ENCODE measurements at places on chromosomes 12 and 14.

- no peak for DNase-seq
These were observed 10.5 kb downstream of the PMEL start for GRCh38 chr12:55955344-55955743.

DNA sequence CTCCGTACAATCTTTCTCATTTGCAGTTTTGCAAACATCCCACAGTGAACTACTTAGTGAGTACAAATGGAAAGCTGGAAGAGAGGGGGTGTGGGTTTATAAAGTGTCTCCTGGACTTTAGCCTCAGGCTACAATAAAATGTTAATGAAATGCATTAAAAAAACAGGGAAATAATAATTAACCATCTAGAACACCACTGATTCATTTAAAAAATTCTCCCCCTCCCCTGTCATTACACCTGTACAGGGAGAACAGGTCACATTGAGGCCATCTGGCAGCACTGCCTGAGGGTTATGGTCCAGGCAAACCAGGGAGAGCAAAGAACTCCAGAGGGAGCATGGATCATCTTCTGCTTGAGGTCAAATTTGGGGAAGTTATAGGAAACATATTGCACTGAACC lies 96.3 kb downstream of the TSPAN8 start:
- no peak for DNase-seq

DNA sequence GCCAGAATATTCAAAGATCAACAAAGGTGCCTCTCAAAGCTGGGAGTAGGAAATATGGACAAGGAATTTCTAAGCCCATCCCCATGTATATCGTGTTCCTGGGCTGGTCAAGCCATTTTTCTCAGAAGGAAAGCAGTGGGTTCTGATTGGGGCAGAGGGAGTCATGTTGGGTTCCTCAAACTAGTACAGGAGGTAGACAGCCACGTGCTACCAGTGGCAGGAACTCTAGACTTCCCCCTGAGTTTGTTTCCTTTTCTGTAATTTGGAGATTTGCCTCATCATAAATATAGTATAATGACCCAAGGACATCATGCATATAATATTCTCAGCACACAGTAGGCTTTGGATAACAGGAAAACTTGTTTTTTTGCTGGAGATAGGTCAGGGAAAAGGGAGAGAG lies 16.4 kb upstream of the PLEKHH1 start:
- no peak for DNase-seq

DNA sequence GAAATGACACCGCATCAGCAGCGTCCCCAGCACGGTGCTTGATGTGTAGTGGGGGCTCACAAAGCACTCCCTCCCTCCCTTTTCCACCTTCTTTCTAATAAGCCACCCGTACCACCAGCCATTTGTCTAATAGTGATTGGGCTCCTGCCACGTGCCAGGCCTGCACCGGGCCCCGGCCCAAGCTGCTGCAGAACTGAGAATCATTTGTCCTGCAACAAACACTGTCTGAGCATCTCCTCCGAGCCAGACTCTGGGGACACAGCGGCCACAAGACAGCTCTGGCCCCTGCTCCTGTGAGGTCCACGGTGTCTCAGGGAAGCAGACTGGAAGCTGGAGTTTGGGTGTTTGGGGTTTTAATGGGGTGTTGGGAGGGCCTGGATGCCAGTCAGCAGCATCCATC lies 43.9 kb downstream of the MVK start:
- DNase-seq: no peak
